Mucosa of gallbladder (tissue), 1 donor: ENCODE measurements at places on chromosomes 12 and 14. TPM values are rescaled to one million over a fixed set of nuclear protein-coding genes. Genes with fewer than 3 reads are reported as not detected.

HCAR2 gene
- not detected for total RNA-seq

PPTC7 gene
- total RNA-seq, result 18.2 TPM

ESPL1 gene
- total RNA-seq, result 1.5 TPM

OR4Q3 gene
- not detected for total RNA-seq

VWF gene
- 97.3 TPM for total RNA-seq

VSIG10 gene
- 48.9 TPM for total RNA-seq

HRK gene
- 0.03 TPM for total RNA-seq

CLEC1A gene
- 3.5 TPM for total RNA-seq

GSC gene
- not detected for total RNA-seq

GNB3 gene
- total RNA-seq, result 3.3 TPM

MANSC4 gene
- total RNA-seq, result not detected

FOXN4 gene
- not detected for total RNA-seq

PROX2 gene
- 0.06 TPM for total RNA-seq

ST8SIA1 gene
- total RNA-seq, result 2.4 TPM

SLC16A7 gene
- total RNA-seq, result 86.5 TPM

GMPR2 gene
- 91.6 TPM for total RNA-seq

BDKRB1 gene
- 4.1 TPM for total RNA-seq

MMP19 gene
- 5.2 TPM for total RNA-seq

FSCB gene
- total RNA-seq, result not detected

IPO8 gene
- 48.0 TPM for total RNA-seq

LGR5 gene
- not detected for total RNA-seq

CEP128 gene
- total RNA-seq, result 4.9 TPM

TTC5 gene
- total RNA-seq, result 19.1 TPM

RHOJ gene
- 10.4 TPM for total RNA-seq

GSKIP gene
- 22.7 TPM for total RNA-seq

SIX6 gene
- not detected for total RNA-seq

ATP2A2 gene
- 248 TPM for total RNA-seq

UNG gene
- 30.8 TPM for total RNA-seq

DIO3 gene
- total RNA-seq, result 1.8 TPM

GZMH gene
- total RNA-seq, result 2.0 TPM

TROAP gene
- total RNA-seq, result 2.0 TPM

KRT2 gene
- total RNA-seq, result not detected

STAB2 gene
- 1.4 TPM for total RNA-seq
